ENCODE measurements at places on chromosomes 5 and 9.

- no peak for DNase-seq
These were observed 22.2 kb downstream of the RALGDS start for GRCh38 chr9:133098871-133099270.

- no peak for DNase-seq
These were observed 169.6 kb upstream of the GNA14 start for GRCh38 chr9:77817590-77818311.

DNA sequence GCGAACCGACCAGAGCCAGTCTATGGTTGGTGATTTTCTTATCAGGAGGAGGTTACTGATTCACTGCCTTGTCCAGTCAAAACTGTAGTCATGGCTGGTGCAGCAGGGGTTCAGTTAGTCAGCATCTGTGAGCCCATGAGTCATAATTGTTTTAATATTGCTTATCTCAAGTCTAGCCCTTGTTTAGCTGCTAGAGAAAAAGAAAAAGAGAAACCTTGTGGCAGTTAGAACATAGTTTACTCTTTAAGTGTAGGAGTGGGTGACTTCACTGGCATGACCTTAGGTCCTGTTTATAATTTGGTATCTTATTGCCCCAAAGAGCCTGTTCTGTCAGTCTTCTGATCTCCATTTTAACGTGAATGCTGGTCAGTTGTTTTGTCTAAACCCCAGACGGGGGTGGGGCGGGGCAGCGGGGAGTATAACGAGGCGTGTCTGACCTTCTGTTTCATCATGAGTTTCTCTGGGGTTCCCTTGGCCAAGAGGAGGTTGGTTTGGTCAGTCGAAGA lies 76.9 kb upstream of the NFIL3 start:
- no peak for DNase-seq

- DNase-seq, result no peak
These were observed 11.5 kb downstream of the PRRX2 start for GRCh38 chr9:129676975-129677374.

DNA sequence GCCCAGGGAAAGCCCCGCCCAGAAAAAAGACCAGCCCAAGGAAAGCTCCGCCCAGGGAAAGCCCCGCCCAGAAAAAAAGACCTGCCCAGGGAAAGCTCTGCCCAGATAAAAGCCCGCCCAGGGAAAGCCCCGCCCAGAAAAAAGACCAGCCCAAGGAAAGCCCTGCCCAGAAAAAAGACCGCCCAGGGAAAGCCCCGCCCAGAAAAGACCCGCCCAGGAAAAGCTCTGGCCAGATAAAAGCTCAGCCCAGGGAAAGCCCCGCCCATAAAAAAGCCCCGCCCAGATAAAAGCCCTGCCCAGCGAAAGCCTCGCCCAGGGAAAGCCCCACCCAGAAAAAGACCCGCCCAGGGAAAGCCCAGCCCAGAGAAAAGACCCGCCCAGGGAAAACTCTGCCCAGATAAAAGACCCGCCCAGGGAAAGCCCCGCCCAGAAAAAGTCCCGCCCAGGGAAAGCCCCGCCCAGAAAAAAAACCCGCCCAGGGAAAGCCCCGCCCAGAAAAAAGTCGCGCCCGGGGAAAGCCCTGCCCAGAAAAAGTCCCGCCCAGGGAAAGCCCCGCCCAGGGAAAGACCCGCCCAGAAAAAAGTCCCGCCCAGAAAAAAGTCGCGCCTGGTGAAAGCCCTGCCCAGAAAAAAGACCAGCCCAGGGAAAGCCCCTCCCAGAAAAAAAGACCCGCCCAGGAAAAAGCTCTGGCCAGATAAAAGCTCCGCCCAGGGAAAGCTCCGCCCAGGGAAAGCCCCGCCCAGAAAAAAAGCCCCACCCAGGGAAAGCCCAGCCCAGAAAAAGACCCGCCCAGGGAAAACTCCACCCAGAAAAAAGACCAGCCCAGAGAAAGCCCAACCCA lies 11.9 kb downstream of the GRIN1 start:
- DNase-seq, result no peak

- no peak for DNase-seq
These were observed 233.4 kb downstream of the CHSY3 start for GRCh38 chr5:130137681-130138080.

DNA sequence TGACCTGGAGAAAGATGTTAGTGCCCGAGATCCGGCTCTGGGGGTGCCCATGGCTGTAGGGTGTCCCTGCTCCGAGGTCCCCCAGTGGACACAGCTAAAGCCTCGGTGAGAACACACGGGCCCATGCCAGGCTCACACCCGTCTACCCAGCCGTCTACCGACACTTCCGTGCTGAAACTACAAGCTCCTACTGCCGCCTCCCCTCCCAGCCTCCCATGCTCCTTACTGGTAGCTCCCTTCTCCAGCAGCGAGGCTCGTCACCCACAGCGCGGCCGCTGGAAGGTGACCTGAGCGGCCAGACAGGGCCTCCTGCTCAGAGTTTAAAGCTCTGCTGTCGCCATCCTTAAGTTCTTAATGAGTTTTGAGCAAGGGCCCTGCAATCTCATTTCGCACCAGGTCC lies 33.2 kb upstream of the CLPTM1L start:
- no peak for DNase-seq

DNA sequence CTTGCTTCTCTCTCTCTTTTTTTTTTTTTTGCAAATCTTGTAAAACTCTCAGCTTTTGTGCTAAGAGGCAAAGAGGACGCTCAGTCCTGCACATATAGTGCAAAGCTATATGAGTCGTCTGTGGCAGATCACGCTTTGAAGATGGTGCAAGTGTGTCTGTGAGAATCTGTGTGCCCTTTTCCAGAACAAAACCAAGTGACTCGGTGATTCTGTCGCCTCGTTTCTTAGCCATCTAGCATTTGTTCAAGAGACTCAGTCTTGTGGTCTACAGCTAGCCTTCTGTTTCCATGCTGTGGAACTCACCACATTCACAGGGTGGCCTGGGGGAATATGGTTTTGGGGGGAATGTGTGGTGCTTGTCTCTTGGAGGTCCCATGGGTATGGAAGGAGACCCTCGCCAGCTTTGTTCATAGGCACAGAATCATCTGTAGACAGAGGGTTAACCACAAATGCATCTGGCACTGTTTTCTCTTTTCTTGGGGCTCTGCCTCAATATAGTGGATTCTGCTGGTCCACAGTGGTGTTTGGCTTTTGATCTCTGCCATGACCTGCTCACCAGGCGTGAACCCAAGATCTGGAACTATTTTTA lies 82.1 kb downstream of the C9orf152 start:
- no peak for DNase-seq

GRCh38 chr5:80435476-80435875 lies 27.6 kb downstream of the ZFYVE16 start:
- DNase-seq, result no peak

DNA sequence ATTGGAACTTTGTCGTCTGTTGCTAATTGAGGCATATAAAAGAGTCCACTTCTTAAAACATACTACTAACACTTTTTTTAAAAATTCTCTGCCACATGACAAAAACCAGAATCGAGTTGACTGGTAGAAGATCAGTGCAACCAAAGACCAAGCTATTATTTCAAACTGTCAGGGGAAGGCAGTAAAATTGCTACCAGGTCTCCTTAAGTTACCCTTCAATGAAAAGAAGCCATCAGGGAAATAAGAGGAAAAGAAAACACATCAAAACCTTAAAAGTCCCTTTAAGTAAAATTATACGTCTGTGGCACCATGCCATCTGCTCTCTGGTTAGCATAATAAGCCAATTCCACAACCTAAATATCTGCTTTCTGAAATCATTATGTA lies 9.6 kb downstream of the ZNF608 start:
- no peak for DNase-seq

DNA sequence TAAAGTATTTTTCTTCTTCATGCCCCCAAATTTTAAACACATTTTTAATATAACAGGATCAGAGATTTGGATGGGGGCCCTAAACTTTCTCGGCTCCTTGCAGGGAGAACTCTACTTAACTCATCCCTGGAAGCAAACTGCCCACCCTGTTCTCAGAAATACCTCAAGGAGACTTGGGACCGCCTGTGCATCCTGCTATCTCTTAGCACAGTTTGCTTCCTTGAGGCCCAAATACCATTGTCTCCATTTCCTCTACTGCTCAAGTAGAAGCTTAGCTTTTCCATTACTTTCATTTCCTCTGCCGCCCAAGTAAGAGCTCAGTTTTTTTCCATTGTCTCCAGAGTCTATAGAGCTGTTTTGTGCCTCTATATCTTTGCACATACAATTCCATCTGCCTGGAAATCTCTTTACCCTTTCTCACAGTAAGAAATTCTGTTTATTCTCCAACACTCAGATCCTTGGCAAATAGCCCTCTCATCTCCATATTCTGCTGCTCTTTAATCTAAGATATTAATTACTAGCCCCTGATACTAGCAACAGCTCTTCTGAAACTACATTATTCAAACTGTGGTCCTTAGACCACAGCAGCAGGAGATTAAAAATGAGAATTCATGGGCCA lies 137.8 kb downstream of the CEMIP2 start:
- no peak for DNase-seq

DNA sequence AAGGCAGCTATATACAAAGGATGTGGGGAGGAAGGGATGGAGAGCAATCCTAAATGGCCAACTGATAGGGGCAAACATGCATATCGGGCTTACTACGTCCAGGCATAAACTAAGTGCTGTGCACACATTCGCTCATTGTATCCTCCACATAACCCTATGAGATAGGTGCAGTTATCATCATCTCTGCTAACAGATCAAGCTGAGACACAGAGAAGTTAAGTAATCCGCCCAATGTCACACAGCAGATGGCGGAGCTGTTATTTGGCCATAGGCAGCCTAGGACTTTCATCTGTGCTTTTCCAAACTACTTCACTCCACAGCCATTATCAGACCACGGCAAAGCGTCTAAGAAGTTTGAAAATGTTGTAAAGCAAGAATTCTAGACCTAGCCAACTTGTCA lies 197.5 kb downstream of the RGS3 start:
- DNase-seq, result no peak

GRCh38 chr9:87189006-87189405 lies 241.7 kb upstream of the GAS1 start:
- DNase-seq, result no peak

DNA sequence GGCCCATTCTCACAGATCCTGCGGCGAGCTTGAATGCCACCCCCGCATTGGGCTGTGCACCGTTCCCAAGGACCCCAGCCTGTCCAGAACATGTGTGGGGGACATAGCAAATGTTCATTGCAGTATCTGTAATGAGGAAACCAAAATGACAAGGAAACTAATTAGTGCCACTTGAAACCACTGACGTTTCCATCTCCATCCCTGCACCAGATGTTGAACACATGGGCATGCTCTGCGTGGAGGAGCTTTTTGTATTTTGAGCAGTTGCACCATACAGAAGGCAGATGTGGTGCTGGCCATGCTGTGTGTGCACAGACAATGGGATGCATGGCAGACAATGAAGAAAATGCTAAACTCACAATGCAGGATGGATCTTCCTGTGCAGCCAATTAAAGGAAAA lies 437.7 kb downstream of the SEMA5A start:
- DNase-seq, result no peak

DNA sequence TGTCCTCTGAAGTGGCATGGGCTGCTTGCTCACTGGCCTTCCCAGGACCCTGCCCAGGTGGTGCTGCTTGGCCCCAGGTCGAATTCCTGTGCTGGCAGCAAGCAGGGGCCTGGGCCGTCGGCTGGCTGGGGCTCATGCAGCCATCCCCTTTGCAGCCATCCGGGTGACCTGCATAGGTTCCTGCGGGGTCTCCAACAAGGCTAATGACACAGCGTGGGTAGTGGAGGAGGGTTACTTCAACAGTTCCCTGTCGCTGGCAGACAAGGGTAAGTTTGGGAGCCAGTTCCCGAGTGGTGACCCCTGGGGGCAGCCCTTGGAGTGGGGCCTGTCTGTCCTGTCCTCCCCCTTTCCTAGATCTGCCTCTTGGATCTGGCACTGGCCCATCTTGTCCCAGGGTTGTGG lies 6.1 kb upstream of the EHMT1 start:
- DNase-seq, result no peak

GRCh38 chr9:20526500-20527319 lies 95.6 kb downstream of the MLLT3 start:
- DNase-seq, result no peak

GRCh38 chr5:152686931-152687330 lies 281.9 kb upstream of the NMUR2 start:
- DNase-seq, result no peak

- DNase-seq, result no peak
These were observed 85.7 kb upstream of the TNFAIP8 start for GRCh38 chr5:119270121-119270565.

GRCh38 chr9:15293804-15294316 lies 13.2 kb downstream of the TTC39B start:
- DNase-seq, result no peak

DNA sequence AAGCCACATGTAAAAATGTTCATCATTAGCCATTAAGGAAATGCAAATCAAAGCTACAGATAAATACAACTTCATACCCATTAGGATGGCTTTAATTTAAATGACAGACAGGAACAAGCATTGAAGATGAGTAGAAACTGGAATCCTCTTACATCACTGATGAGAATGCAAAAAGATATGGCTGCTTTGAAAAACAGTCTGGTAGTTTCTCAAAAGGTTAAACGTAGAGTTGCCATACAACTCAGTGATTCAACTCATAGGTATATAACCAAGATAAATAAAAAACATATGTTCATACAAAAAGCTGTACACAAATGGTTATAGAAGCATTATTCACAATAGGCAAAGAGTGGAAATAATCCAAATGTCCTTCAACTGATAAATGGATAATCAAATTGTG lies 228.8 kb upstream of the ZNF462 start:
- no peak for DNase-seq

- DNase-seq, result no peak
These were observed 1.0 kb downstream of the PRDM6 start for GRCh38 chr5:123089914-123090660.

DNA sequence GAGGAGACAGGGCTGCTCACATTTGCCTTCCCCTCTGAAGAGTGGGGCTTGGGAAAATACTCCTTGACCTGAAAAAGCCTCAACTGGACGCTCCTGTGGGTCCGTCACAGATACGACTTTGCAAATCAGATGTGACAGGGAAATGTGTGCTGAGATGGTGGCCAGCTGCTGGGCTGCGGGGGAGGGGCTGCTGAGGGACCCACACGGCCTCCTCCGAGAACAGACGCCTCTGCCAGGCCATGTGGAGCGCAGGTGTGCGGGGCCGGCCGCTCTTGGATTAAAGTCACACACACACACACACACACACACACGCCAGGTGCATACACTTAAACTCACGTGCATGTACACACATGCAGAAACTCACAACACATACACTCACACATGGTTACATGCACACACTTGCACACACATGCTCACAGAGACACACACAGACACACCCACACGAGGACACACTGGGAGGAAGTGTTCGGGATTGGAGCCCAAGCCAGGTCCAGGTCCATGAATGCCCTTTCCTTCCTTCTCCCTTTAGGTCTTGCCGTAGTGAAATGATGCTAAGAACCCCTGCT lies 167.4 kb downstream of the GAPVD1 start:
- no peak for DNase-seq

Measured in DMS79 (cell line).